PC-9 (cell line): ENCODE measurements at places on chromosomes 5 and 9. TPM values are rescaled to one million over a fixed set of nuclear protein-coding genes. Genes with fewer than 3 reads are reported as not detected.

DNA sequence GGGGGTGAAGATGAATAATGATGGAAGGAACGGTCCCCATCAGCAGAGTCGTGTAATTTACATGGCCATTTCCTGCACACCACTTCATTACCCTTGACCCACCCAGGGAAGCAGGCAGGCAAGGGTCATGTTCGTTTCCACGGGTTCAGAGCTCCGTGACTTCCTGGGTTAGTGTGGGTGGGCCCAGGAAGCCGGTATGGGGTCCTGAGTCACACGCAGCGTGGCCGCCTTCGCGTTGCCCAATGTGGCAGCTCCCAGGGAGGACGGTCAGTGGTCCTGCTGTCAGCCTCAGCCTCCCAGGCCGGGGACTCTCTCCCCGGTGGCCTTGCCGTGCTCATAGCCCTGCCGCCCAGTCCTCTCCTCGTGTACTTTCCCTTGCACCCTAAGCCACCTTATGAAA, 5.1 kb upstream of the TERT start:
- DNase-seq, result no peak

DNA sequence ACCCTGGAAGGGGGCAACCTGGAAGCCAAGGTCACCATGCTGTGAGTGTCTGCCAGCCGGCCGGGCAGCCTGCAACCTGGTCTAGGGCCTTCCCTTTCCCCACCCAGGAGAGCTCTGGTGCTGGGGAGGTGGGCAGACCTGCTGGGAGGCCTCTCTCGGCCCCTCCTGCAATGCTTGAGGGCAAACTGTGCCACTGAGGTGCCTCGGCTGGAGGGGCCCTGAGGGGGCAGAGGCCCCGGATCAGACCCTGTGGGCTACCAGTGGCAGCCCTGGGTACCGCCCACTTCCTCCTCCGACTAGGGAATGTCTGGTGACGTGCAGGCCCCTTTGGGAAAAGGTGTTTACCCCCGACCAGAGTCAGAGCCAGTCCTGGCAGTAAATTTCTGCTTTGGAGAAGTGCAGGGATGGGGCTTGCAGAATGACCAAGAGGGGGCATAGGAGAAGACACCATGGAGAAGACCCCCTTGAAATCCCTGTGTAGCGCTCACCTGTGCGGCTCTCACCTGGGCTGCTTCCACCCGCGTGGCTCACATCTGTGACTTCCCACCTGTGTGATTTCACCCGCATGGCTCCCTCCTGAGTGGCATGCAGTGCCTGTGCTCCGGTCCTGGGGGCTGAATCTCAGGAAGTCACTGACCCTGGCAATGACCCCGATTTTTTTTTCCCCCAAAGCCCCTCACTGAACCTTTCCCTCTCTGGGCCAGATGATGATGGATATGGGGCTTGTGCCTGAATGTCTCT, 1.1 kb downstream of the LCN1 start:
- DNase-seq, result no peak

DNA sequence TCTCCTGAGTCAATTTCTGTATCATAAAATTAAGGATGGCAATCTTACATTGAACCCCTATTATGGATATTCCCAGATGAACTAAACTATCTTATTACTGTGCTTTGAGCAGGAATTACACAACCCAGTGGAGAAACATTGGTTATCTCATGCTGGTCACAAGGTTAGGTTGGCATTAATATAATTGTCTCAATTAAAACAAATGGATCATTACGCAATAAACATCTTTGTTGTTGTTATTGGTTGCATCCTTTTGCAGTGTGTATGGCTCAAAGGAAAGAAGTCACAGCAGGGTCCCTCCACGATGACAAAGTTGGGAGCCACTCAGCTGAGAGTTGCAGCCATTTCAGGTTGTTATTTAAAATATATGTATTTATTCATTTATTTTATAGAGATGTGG, 297.0 kb upstream of the KLF4 start:
- no peak for DNase-seq

MZB1 gene
- total RNA-seq, result 0.50 and 0.52 TPM in 2 replicates

GRCh38 chr5:175124251-175124813, 319.6 kb downstream of the DRD1 start:
- no peak for DNase-seq

DNA sequence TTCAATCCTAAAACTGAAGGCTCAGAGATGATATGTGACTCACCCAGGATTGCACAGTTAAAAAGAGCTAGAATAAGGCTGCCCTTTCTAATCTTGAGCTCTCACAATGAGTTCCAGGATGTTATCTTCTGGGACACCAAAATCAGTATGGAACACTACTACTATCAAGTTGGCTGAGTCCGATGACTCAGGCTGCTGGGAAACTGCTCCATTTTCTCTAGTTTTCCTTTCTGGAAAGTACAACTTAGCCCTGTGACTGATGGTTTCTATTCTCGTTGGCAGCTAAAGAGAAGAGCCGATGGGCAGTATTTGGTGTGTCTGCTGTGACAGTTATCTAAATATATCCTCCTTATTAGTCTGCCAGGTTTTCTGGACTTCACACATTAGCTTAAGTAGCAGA, 37.9 kb upstream of the DPYSL3 start:
- no peak for DNase-seq

- DNase-seq, result no peak
These were observed 23.7 kb downstream of the CSNK1G3 start for GRCh38 chr5:123535648-123536047.

RLN1 gene
- total RNA-seq, result 0.83 TPM in 1 of 2 replicates, not detected in the other

- DNase-seq, result no peak
These were observed 35.3 kb upstream of the IQGAP2 start for GRCh38 chr5:76367623-76368371.

FAM151B gene
- 1.4 and 1.7 TPM in 2 replicates for total RNA-seq

- peak; percentile 25 for DNase-seq
These were observed 2.1 kb downstream of the MAMDC4 start for GRCh38 chr9:136854113-136854841.

- no peak for DNase-seq
These were observed 64.2 kb downstream of the SNX24 start for GRCh38 chr5:122909470-122910100.

DNA sequence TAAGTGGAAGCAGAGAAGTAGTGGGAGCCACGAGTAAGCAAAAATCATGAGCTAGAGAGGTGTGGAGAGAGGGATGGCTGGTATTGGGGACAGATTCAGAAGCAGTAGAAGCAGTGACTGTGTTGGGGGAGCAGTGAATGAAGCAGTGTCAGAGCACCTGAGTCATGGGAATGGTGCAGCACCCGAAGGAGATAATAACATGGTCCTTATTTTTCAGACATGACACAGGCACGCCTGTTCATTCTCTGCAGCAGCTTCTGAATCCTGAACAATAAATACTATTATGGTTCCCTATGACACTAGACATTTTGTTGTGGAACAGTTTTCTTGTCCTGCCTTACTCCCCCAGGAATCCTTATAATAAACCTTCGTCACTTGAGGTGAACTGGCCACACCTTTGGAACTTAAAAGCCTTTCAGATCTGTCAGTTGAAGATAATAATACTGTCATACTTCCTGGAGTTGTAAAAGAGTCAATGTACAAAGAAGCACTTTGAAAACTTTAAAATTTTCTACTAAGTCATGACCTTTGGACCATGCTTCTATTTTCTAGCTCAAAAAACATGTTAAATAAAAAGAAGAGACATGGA, 7.0 kb upstream of the RASA1 start:
- no peak for DNase-seq

C5orf52 gene
- total RNA-seq, result not detected in 2 replicates

GRCh38 chr9:89768650-89769071, 163.8 kb downstream of the GADD45G start:
- DNase-seq, result no peak

DNA sequence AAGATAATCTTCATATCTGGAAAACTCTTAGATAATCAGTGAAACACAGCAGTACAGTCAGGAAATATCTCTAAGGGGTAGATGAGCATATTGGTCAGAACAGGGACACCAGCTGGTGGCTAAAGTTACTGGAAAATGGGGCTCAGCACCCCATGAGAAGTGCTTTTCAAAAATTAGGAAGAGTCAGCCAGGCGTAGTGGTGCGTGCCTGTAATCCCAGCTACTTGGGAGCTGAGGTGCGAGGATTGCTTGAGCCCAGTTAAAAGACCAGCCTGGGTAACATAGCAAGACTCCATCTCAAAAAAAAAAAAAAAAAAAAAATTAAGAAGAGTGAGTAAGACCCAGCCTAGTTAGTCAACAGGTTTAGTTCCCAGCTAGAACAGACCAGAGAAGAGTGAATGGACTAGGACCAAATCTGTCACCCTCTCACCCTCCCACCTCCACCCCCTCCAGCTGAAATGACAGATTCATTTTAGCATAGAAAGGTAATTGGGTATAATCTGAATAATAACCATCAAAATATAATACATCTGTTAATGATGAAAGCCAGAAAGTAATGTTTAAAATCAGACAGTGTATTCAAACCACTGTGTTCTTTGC, 120.9 kb downstream of the CDC42SE2 start:
- no peak for DNase-seq

ANKDD1B gene
- total RNA-seq, result 0.20 and 0.31 TPM in 2 replicates

GRCh38 chr5:16935231-16936149, 598 bp downstream of the MYO10 start:
- peak; percentile 65 for DNase-seq

DNA sequence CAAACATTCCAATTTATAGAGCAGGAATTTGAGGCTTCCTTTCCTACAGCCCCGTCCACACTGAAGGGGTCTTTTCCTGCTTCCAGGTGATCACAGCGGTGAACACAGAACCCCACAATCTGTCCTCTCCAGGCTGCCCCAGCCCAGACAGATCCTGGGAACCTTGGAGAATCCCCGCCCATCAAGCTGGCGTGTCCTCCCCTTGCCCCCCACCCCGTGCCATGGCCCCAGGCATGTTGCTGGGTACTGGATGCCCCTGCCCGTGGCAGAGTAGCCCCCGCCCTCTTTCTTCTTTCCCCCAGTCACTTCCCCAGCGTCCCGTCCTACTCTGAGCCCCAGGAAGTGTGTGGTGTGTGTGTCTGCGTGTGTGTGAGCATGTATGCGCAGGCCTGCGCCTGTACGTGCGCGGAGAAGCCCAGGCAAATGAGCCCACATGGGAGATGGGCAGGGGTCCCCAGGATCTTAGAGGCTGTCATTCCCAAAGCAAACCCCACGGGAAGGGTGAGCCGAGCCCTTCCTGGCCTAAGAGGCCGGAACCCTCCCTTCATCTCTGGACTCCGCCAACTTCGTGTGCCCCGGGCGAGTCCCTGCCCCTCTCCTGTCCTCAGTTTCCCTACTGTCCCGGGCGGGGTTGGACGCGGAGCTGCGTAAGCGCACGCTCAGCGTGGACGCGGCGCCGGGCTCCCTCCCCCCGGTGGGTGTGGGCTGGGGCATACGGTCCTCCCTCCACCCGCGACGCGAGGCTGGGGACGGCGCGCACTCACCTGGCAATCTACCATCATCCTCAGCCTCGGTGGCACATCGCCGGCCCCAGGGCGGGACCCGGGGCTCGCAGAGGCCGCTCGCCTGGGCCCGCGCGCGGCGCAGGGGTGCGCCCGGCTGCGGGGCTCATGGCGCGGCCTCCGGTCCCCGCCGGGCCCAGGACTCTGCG, 15.2 kb downstream of the GBGT1 start:
- peak; percentile 55 for DNase-seq

FLT4 gene
- total RNA-seq, result not detected in 2 replicates

LCN15 gene
- total RNA-seq, result not detected in 2 replicates

DNA sequence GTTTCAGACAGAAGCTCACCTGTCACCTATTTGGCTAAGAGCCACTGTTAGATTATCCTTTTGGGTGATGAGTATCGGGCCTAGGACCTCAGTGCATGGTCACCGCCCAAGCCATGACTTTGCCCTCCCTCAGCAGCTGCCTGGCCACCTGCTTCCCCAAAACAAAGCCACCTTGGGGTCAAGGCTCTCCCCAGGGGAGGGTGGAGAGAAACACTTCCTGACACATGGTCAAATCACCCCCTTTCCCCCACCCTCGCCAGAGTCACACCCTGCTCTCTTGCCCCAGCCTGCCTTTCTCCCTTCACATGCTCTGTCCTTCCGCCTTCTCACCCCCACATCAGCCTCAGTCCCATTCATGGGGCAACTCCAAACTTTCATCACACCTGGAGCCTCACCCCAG, 1.7 kb upstream of the HBEGF start:
- peak; percentile 67 for DNase-seq

DNA sequence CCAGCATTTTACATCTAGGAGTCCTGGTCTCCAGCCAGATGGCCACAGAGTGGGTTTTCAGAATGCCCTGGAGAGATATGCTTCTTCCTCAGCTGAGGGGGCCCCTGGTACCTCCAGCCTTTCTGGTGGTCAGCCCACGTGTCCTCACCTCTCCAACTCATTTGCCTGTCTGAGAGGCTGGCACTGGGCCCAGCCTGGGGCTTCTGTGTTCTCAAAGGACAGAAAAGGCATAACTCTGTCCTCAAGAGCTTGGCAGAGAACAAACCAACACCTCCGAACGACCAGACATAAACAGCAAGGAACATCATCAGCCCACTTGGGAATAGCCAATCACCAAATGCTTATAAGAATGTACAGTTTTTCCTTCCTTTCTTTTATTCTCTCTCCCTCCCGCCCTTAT, 17.1 kb downstream of the ENG start:
- DNase-seq, result no peak

DNA sequence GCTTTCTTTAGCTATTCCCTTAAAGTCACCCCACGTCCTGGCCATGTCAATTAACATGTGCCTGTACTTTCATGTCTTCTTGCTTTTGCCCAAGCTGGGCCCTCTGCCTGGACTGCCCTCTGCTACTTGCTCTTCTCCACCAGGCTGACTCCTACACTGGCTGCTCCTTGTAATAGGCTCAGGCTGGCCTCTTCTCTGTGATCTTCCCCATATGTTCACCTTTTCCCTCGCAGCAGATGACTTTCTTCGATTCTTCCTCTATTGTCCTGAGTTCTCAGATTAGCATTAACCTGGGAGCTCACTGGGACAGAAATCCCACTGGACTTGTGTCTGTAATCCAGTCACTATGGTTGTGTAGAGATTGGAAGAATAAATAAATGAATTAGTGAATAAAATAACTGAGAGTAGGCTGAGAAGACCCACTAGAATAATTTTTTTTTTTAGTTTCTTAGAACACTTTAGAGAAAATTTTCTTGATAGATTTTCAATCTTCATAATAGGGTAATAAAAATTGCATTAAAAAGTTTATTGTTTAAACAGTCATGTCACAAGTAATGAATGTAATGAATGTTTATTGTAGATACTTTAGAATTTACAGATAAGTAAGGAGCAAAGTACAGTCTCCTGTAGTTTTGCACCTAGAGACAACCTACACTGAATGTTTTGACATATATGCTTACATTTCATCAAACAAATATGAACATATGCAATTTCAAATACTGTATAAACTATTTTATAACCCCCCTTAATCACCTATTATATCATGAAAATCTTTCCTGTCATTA, 47.4 kb upstream of the TNFSF15 start:
- no peak for DNase-seq

- DNase-seq, result no peak
These were observed 60.1 kb upstream of the UBAC1 start for GRCh38 chr9:136021171-136021871.
